B cell (primary cell): ENCODE measurements at places on chromosomes 2 and 18. TPM values are rescaled to one million over a fixed set of nuclear protein-coding genes. Genes with fewer than 3 reads are reported as not detected.
A peak's percentile ranks its signal among the peaks of the same experiment; 100 is the strongest.

- no peak for DNase-seq
These were observed 18.0 kb upstream of the FAP start for GRCh38 chr2:162261032-162261945.

DNA sequence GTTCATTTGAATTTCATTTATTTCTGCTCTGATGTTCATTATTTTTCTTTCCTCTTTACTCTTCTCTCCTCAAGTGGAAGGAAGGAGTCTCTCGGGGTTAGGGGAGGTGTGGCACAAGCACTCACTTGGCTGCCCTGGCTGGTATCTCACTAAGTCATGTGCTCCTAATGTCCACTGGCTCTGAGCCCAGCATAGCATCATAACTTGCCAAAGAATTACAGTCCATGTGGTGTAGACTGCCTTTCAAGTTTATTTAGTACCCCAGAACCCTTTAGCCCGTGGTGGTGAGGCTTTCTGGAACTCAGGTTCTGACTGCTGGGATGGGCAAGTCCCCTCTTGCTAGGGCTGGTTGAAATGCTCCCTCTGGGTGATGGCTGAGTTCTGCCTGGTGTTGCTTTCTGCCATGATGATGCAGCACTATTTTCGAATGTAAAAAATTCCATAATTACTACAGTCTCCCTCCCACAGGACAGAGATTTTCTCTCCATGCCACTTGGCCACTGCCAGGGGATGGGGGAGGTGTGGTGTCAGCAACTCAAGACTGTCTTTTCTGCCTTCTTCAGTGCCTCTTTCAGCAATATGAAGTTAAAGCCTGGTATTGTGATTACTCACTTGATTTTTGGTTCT lies 22.2 kb downstream of the SPAG16 start:
- no peak for DNase-seq

The ANO7 gene
- 1.4 and 1.8 TPM in 2 replicates for total RNA-seq

- DNase-seq: no peak
These were observed 339.4 kb downstream of the GRB14 start for GRCh38 chr2:164281896-164282295.

The CIB4 gene
- total RNA-seq: not detected in 2 replicates

The CD8B2 gene
- total RNA-seq: not detected in 2 replicates

The NEURL3 gene
- total RNA-seq: not detected in 2 replicates

DNA sequence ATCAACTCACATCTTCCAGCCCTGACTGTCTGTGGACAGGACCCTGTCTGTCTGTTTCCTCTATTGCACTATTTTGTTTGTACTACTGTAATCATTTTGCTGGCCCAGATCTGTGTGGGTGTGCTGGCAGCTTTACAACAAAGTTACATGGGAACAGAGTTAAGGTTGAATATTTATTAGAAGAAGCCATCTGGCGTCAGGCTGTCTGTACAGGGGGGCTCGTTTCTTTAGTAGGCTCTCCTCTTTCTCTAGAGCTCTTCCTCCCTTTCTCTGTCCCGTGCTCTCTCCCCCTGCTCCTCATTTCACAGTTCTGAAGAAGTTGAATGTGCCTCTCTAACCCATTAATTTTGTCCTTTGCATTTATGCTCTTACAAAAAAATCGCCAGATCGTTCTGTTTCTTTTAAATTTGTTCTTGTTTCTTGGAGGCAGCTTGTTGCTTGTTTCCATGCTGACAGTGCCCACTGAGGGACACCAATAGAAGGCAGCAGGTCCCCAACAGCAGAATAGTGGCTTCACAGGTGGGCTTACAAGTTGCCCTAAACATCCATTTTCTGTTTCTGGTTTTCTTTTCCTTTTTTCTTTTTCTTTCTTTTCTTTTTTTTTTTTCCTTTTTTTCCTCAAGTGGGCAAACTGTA lies 315.2 kb upstream of the ZEB2 start:
- no peak for DNase-seq

The DPYSL5 gene
- total RNA-seq: not detected in 2 replicates

The RIF1 gene
- total RNA-seq: 60.5 and 65.5 TPM in 2 replicates

- DNase-seq: no peak
These were observed 22.8 kb downstream of the TRABD2A start for GRCh38 chr2:84858123-84858522.

DNA sequence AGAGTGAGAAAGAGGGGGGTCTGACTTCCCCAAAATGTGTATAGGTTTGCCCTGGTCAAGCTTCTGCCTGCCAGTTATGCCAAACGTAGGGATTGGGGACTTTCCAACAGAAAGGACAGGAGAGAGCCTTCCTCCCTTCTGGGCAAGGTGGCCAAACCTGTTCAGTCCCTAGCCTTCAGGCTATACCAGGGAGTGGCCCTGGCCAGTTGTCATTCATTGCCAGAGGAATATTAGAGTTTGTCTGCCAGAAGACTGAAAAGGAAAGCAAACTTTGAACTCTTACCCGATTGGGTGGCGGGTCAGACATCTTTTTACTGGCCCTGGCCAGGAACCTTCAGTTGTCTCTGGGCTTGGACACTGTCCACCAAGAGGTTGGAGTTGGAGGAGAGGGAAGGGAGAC lies 22.1 kb downstream of the RAB3GAP1 start:
- DNase-seq: no peak

GRCh38 chr18:57802213-57803102 lies 657 bp downstream of the ATP8B1 start:
- peak; percentile 39 for DNase-seq

DNA sequence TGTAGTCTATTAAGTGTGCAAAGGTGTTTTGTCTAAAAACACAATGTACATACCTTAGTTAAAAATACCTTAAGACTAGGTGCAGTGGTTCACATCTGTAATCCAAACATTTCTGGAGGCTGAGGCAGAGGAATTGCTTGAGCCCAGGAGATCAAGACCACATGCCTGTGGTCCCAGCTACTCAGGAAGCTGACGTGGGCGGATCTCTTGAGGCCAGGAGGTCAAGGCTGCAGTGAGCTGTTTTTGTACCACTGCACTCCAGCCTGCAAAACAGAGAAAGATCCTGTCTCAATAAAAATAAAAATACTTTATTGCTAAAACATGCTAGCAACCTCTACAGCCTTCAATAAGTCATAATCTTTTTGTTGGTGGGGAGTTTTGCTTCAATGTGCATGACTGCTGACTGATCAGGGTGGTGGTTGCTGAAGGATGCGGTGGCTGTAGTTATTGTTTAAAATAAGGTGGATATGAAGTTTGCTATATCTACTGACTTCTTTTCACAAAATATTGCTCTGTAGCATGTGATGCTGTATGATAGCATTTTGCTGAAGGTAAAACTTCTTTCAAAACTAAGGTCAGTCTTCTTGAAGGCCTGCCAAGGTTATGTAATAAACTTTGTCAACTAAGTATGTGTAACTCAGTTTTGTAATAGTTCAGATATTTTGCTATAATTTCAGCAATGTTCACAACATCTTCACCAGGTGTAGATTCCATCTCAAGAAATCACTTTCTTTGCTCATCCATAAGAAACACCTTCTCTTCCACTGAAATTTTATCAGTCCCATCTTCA lies 1238.0 kb upstream of the NRXN1 start:
- no peak for DNase-seq

DNA sequence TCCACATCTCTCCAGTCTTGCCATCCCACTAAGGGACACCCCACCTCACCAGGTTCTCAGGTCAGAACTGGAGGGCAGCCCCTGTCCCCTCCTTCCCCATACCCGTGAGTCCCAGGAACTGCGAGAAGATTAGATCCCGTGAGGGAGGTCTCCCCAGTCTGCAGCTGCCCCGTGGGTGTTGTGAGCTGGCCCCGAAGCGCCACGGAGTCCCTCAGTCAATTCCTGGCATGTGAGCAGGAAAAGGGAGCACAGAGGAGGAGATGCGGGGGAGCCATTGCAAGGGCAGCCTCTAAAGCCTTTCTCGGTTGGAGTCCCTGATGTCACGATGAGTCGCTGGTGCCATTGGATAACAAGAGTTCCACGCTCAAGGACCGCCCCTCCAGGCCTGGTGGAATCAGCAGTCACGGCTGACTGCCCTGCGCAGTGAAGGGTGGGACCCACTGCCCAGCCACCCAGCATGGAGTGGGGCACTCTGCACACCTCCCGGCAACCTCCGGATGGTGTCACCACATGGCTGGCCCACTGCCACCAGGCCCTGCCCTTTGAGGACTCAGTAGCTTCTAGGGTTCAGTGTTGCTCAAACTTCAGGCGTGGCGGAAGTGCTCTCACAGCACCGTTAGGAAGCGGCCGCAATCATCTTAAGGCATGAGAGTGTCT lies 434.9 kb upstream of the MYT1L start:
- DNase-seq: no peak

The HOXD9 gene
- not detected in 2 replicates for total RNA-seq
